ENCODE measurements at places on chromosomes 5 and 9.

DNA sequence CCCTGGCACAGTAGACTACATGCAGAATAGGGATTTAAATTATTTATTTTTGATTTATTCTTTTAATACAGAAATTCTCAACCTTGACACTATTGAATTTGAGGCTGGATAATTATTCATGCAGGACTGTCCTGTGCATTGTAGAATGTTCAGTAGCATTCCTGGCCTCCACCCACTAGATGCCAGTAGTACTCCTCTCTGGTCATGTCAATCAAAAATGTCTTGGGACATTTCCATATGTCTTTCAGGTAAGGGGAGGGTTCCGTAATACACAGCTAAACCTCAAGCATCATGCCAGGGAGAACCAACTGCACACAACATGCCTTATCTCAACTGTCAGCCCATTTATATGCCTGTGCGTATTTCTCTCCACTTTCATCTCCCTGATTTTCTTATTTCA is 231.8 kb downstream of the BRINP1 start:
- no peak for DNase-seq

- no peak for DNase-seq
Measured at GRCh38 chr5:149931992-149932436, 12.6 kb downstream of the PDE6A start.

DNA sequence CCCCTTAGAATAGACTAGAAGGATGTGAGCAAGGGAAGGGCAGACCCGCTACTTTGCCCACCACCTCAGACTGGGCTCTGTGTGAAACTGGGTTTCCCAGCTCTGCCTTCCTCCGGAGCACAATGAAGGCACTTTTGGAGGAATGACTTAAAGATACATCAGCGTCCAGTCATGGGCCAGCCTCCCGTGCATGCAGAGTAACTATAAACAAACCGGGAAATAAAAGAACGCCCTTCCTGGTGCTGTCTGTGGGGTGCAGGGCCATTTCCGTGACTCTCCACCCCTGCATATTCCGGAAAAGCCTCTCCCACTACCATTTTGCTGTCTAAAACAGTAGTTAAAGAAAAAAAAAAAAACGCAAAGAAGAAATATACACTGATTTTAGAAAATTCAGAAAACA is 165.9 kb upstream of the IRX4 start:
- no peak for DNase-seq

DNA sequence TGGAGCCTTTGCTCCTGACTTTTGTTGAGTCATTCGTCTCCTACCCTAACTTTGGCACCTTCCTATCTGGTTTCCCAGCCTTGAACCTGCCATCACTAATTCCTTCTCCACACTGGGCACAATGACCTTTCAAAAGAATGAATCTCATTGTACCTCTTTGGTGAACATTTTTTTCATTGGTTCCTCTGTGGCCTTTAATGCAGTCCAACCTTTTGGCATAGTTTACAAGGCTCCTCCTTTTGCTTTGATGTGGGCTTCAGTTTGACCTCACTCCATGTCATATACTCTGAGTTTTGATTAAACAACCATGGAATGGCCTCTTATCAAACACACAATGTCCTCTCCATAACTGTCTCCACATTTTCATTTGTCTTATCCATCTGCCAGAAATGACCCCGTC is 14.5 kb upstream of the ROPN1L start:
- DNase-seq, result no peak

GRCh38 chr5:151896031-151896691 is 28.5 kb downstream of the GLRA1 start:
- no peak for DNase-seq

GRCh38 chr9:33153666-33154065 is 13.5 kb downstream of the B4GALT1 start:
- no peak for DNase-seq

DNA sequence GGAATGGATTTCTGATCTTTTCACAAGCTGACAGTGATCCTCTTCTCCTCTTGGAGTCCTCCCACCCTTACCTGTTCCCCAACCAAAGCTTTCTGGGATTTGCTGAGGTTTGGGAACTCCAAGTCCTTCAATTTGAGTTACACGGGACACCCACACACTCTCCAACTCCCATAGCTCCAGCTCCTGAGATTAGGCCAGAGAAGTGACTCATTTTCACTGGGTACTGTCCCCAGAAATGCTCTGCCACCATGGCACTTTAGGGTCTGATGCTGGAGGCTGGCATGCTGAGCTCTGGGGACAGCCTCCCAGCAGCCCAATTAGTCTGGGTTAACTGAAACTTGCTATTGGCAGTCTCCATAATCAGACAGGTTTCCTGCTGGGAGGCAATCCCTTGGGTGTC is 14.0 kb upstream of the HRCT1 start:
- DNase-seq, result no peak

- no peak for DNase-seq
Measured at GRCh38 chr5:6611334-6612256, 21.2 kb downstream of the NSUN2 start.

DNA sequence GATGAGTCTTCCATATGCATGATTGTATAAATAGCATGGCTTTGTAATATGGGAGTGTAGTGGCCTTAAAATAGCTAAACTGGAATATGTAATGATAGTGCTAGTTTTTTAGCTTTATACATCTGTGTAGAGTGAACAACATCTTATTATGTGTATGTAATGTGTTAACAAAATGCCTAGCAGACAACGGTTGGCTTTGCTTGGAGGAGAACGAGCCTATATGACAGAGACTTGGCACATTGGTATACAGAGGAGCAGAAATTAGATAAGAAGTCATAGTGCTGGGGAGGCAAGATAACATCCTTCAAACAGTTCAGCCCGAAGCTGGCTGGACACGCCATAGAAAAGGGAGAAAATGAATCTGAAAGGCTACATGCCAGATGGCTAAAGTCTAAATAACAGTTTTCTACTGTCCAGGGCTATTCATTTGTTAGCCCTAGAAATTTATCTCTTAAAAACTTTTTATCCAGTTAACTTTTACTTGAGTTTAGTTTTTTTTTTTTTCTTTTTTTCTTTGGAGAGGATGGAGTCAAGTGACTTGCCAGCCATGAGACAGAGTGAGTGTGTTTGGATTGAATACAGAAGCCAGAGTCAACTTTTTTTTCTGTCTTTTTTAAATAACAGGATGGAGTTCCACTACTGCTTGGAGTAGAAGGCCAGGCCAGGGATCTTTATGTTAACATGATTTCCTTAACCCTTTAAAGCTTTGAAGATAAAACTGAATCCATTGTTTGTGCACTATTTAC is 214.4 kb upstream of the ACTBL2 start:
- no peak for DNase-seq

- peak; percentile 16 for DNase-seq
Measured at GRCh38 chr5:332843-333242, 11.3 kb downstream of the AHRR start.

GRCh38 chr5:72426019-72426418 is 81.2 kb downstream of the ZNF366 start:
- no peak for DNase-seq

DNA sequence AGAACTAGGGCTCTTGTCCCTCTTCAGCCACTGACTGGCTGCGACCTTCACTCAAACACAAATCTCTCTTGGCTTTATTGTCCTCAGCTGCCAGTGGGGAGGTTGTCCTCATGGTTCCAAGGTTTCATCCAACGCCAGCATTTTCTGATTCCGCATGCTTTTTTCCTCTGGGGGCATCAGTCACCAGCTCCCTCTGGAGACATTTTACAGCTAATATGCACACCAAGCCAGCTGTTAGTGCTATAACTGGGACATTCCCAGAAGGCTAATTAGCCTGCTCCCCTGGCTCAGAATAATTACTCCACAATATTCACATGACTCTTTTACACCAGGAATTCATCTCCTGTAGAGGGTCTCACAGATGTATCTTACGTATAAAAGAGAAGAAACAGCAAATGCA is 193.6 kb upstream of the ANKRD55 start:
- DNase-seq, result no peak

- DNase-seq, result no peak
Measured at GRCh38 chr5:180521101-180521500, 26.9 kb downstream of the CNOT6 start.

GRCh38 chr9:122005597-122005996 is 87.5 kb downstream of the TTLL11 start:
- no peak for DNase-seq

DNA sequence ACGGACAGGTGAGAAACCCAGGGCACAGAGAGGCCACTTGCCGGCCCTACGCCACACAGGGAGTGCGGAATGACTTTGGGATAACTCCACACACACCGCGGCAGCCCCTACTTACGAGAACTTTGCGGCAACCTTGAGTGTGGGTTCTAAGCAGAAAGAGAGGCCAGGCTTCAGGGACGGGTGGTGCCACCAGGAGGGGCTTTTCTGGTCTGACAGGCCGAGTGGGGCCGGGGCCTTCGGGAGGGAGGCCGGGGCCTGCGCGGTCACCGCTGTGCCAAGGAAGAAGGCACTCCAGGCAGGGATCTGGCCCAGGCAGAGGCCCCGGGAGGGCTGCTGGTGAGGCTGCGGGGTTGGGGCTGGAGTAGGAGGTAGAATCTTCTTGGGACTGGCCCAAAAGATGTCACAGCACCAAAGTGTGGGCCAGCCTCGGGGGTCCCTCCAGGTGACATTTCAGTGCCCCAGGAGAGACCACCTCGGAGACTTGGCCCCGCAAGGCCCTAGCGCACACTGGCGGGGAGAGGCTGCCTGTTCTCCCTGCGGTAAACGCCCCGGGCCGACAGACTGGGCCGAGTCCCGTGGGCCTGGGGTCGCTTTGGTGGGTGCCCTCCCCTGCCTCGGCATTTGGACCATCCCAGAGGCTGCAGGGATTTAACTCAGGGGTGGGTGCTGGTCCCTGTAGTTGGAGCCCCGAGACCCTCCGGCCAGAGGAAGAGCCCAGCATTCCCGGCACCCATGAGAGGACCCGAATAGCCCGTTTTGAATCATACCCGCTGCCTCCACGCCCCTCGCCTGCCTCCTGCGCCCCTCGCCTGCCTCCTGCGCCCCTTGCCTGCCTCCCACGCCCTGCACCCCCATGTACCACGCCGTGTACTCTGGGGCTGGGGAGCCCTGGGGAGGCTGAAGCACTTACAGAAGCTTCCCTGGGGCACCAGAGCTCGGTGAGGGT is 9.0 kb upstream of the RNU6ATAC start:
- no peak for DNase-seq

DNA sequence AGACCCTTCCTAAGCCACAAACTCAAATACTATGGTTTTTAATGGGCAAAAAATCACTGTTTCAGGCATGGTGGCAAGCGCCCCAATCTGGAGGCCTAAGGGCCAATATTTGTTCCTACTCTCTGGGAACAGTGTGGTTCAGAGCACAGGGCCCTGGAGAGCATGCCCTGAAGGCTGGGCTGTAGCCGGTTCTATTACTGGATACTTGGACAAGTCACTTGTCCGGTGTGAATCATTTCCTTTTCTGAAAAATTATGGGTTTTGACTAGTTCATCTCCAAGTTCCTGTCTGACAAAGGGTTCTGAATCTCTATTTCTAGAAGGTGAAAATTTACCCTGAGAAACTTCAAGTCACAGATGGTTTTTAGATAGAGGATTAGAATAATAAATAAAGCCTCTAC is 75.0 kb downstream of the OTULIN start:
- DNase-seq, result no peak

- no peak for DNase-seq
Measured at GRCh38 chr5:90982576-90982975, 400.5 kb downstream of the ARRDC3 start.

- no peak for DNase-seq
Measured at GRCh38 chr5:6783787-6784186, 70.6 kb downstream of the TENT4A start.

DNA sequence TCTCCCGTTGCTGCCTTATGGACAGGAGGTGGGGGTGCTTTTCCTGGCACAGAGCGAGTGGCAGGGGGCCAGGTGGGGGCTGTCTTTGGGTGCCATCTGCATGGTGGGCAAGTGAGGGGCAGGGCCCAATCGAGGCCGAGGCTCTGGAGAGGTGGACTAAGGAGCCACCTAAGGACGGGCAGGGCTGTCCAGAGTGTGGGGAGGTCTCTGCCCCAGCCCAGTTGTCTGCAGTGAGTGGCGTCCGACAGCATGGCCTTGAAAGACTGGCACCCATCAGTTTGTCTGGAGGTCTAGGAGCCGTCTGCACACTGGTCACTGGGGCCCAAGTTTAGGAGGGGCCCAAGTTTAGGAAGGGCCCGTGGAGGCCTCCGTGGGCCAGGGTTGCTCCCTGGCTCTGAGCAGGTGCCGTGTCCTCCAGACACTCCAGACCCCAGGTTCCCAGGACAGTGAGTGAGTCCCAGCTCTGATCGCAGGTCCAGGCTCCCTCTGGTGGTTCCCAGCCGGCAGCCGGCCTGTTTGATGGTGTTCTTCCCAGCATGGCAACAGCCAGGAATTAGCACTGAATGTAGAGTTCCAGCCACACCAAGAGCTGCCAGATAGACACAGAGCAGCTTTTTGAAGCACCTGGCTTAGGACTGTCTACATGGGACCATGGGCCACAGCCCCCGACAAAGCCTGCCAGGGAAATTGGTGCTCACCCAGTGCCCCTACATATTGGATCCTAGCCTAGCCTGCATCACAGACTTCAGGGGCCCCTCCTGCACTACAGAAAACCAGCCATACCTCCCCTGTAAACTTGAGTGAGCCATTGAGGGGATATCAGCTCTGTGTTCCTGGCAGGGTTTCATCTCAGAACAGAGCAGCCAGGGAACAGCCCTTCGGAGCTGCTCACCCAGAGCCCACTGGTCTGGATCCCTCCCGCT is 120.9 kb downstream of the WNK2 start:
- DNase-seq, result peak; percentile 31

DNA sequence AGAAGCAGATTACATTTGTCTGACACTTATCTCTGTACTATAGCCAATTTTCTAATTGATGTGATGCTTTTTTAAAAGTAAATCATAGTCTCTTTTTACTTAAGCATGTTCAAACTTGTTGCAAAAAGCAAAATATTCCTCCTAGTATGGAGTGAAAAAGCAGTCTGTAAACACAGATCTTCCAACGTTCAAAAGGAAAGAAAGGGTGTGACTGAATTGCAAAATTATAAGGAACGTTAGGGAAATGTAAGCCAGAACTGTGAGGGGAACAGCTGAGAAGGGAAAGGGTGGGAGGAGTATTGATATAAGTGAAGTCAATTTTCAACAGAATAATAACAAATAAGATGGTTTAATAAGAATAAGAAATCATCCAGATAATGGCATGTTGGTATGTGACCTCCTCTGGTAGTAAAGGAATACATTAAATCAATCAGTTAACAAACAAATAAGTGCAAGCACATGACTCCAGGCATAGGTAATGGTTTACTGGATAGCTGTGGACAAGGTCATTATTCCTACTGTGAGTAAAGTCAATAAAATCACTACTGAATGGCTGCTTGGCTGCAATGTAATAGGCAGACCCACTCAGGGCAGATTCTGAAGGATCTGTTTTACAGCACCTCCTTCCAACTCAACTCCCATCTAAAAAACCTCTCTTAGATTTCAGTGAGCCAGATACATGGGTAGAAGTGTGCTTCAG is 239.1 kb upstream of the NMUR2 start:
- DNase-seq, result no peak
